Stimulated activated CD4-positive, alpha-beta T cell treated with anti-CD3 and anti-CD28 coated beads, Interleukin-4, amount 100 ng/mL, for 4 hours (primary cell): ENCODE measurements at places on chromosomes 6 and 20.

- no peak for DNase-seq
These were observed 178.5 kb downstream of the SASH1 start for GRCh38 chr6:148521158-148521557.

DNA sequence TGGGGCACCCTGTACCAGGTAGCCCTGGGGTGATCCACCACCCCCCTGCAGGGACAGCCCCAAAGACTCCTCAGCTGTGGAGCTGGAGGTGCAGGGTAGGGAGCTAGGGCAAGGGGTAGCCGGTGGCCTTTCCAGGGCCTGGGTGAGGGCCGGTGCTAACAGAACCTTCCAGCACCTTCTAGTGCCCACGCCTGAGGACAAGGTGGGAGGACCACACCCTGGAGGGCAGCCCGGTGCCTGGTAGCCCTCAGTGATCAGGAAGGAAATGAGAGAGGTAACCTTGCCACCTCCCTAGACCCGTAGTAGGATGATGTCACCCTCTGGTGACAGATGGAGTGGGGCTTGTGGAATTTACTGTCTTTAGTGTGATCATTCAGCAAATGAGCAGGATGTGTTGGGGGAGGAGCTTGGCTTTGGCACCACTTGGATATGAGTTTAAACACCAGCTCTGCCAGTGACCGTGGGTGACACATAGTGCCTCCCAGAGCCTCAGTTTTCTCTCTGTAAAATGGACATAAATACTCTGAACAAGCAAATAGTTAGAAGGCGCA is 187.7 kb downstream of the NFATC2 start:
- DNase-seq, result no peak

- DNase-seq, result no peak
These were observed 2.2 kb downstream of the SMPDL3A start for GRCh38 chr6:122791310-122791679.

DNA sequence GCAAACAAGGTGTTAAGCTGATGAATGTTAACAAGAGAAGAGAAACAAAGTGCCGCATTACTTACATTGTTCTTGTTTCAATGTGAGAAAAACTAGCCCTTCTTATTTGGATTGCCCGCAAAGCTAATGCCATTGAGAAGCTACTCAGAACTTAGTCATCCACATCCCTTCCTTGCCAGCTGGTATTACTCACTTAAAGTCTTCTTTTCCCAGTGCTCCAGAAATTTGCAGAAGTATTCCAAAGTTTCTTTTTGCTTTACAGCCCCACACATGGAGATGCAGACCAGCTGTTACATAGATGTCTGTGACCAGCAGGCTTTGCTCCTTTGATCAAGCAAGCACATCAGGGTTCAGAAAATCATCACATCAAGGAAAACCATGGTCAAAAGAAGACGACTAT is 529.0 kb downstream of the TBC1D32 start:
- DNase-seq, result no peak

GRCh38 chr20:49691818-49692568 is 21.7 kb downstream of the B4GALT5 start:
- no peak for DNase-seq

DNA sequence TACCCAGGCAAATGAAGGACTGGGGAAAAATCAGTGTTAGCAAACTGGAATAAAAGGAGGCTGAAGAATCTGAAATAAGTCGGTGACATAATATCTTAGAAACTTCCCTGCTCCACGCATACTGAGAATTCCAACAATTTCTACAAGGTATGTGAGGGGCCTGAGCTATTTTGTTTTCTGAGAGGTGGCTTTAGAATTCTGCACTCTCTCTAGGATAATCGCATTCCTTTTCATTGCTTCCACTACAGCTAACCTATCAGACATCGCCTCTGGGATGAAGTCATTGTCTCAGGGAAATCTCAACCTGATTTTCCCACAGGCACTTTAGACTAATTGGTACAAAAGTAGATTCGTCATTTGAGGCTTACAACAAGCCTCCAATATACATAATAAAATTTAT is 740.8 kb downstream of the PHF3 start:
- no peak for DNase-seq

DNA sequence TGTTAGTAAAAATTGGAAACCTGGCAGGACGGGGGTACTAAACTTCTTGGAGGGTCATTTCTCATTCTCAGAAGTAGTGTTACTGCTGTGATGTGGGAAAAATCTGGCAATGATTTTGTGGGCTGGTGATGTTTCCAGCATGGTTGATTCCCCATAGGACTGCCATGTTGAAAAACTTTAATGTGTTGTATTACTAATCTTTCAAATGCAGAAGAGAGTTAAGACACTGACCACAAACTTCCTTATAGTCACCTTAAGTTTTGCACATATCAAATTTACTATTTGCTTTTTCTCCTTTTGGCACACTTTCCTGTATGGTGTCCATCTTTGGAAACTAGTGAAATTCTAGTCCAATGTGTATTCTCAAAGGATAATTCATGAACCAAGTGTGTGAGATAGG is 236.2 kb upstream of the TAB2 start:
- no peak for DNase-seq

DNA sequence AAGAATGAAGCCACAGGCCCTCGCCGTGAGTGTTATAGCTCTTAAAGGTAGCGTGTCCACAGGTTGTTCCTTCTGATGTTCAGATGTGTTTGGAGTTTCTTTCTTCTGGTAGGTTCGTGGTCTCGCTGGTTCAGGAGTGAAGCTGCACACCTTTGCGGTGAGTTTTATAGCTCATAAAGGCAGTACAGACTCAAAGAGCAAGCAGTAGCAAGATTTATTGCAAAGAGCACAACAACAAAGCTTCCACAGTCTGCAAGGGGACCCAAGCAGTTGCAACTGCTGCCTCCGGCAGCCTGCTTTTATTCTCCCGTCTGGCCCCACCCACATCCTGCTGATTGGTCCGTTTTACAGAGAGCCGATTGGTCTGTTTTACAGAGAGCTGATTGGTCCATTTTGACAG is 5.2 kb downstream of the HIVEP1 start:
- no peak for DNase-seq

- DNase-seq, result no peak
These were observed 12.6 kb upstream of the ZC3H12D start for GRCh38 chr6:149497365-149497764.

GRCh38 chr6:137102050-137102848 is 57.5 kb upstream of the IL20RA start:
- no peak for DNase-seq

GRCh38 chr6:161486361-161487216 is 212.7 kb upstream of the AGPAT4 start:
- DNase-seq, result no peak

GRCh38 chr6:138955262-138955661 is 32.8 kb downstream of the REPS1 start:
- no peak for DNase-seq

DNA sequence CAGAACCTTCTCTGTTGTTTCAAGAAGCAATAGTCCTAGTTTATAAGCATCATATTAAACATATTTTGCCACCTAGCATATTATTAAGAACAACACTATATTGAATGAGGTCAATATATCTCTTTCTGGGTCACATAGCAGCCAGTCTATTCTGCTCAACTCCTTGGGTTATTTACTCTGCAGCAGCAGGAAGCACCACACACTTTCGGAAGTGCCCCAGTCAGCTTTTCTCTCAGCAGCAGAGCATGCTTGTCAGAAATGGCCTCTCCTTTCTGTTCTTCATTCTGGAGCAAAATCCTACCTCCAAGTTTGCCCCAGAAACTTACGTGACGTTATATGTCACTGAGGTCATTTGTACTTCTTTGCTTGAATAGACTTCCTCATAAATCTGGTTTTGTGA is 22.7 kb downstream of the CFAP206 start:
- DNase-seq, result no peak

- peak; percentile 27 for DNase-seq
These were observed 32.5 kb downstream of the MUC22 start for GRCh38 chr6:31042806-31043205.

GRCh38 chr6:166903027-166903426 is 53.3 kb downstream of the RNASET2 start:
- no peak for DNase-seq

- no peak for DNase-seq
These were observed 173.6 kb downstream of the COL21A1 start for GRCh38 chr6:56073761-56074160.

- no peak for DNase-seq
These were observed 838.8 kb downstream of the MAFB start for GRCh38 chr20:39850246-39850645.

GRCh38 chr6:90008908-90009501 is 114.7 kb downstream of the GJA10 start:
- DNase-seq, result no peak

GRCh38 chr6:137768935-137769334 is 98.1 kb upstream of the TNFAIP3 start:
- DNase-seq, result no peak

- no peak for DNase-seq
These were observed 65.5 kb upstream of the CLVS2 start for GRCh38 chr6:122930252-122931180.

DNA sequence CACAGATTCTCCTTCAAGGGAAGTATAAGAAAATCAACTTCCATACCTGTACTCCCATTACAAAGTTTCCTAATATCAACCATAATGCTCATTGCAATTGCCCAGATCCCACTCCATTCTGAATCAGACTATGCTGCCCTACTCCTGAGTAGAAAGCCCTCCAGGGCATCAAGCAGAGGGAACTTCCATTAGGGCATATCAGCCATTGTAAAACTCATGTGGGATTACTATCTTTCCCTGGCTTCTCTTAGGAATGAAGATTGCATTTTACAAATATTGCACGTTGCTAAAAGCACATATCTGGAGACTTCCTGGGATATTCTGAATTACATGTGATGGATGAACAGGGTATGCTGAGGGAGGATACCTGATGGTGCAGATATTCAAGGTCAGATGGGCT is 263.2 kb downstream of the FOXA2 start:
- DNase-seq, result no peak

- no peak for DNase-seq
These were observed 5.2 kb downstream of the SYTL3 start for GRCh38 chr6:158654960-158655489.

- no peak for DNase-seq
These were observed 99.3 kb upstream of the ARMC2 start for GRCh38 chr6:108748959-108749358.

DNA sequence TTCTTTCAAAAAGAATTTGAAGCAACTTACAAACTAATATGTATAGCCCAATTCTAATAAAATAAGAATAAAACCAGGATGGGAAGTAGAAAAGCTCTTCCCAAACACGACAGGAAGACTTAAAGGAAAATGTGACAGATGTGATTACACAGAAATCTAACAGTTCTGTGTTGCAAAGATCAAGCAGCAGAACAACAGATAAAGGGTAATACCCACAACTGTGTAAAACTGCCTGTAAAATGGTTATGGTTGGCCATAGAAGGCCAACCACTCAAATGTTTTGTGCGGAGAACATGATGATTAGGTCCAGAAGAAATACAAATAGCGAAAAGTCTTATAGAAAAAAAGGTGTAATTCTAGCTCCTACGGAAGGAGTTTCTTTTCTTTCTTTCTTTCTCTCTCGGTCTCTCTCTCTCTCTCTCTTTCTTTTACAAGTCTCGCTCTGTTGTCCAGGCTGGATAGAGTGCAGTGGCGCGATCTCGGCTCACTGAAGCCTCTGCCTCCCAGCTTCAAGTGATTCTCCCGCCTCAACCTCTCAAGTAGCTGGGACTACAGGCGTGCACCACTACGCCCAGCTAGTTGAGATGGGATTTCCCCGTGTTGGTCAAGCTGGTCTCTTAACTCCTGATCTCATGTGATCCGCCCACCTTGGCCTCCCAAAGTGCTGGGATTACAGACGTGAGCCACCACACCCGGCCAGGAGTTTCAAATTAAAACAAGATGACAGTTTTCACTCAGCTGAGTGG is 128.5 kb downstream of the QRSL1 start:
- DNase-seq, result no peak

- no peak for DNase-seq
These were observed 320.0 kb upstream of the FLRT3 start for GRCh38 chr20:14657266-14658005.

DNA sequence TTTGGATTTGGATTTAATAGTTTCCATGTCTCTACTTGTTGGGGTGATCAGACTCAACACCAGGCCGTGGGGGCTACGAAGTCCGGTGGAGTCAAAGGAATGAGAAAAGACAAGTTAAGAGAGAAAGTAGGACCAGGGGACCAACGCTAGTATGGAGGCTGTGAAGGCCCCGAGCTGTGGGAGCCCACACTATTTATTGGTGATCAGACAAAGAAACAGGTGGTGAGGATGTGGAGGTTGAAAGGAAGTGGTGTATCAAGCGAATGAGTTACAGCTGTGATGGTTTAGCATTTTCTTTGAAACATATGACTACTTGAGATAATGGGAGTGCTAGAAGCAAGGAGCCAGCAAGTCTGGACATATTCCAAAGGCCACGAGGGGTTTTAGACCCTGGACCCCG is 62.4 kb downstream of the AKAP7 start:
- DNase-seq, result no peak

DNA sequence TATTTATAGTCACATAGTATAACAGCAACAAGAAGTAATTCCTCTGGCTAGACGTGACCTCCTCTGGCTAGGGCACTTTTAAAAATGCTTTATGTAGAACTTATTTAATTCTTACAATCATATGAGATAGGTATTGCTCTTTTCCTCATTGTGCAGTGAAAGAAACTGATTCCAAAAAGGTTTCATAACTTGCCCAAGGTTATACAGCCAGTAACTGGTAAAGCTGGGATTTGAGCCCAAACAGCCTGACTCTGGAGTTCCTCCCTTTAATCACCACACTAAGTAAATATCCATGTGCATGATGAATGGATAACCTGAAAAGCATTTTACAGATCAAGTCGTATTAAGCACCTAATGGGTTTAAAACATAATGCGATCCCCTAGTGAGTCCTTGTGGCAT is 214.6 kb downstream of the PRL start:
- DNase-seq, result no peak

DNA sequence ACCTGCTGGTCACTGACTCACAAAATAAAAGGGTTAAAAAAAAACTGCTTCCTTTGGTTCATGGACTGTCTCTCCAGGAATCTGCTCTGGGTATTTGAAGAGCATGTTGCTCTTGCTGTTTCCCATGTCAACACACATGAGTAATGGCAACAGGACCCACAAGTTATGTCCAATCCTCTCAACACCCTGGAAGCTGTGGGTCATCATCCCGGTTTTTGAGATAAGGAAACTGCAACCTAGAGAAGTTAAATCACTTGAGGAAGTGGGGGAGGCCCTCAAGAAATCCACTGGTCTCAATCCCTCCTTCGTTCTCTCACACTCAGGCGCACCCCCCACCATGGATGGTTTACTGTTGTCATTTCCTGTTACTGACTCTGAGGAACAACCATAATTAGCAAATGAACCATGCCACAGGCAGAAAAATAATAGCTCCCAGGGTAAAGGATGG is 12.4 kb downstream of the MAP1LC3A start:
- DNase-seq, result no peak

DNA sequence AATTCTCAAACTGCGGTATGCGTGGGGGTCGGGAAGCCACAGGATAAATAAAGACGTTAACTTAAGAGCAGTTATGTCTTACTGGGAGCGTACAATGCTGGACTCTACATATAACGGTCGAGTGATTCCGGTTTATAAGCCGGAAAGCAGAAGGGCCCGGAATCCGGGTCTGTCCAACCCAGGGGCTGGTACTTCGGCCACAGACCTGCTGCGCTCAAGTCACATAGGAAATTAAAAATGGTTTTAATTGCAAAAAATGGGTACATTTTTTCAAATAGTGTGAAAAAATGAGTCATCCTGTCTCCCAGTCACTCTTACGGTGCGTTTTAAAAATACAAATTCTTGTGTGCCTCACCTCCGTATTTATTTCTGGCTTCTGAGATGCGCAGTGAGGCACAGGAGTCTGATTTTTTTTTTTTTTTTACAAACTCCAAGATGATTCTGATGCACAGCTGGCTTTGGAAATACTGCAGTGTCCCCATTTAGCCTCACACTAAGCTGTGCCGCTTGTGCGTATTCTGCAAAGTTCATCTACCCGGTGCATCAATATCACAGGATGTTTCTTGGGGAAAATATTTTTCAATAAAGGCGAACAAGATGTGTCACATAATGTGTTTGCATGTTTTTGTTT is 1.0 kb downstream of the PCIF1 start:
- no peak for DNase-seq
